ENCODE measurements at places on chromosomes 5 and 9.

GRCh38 chr5:107607196-107607595, 63.5 kb downstream of the EFNA5 start:
- DNase-seq: no peak

DNA sequence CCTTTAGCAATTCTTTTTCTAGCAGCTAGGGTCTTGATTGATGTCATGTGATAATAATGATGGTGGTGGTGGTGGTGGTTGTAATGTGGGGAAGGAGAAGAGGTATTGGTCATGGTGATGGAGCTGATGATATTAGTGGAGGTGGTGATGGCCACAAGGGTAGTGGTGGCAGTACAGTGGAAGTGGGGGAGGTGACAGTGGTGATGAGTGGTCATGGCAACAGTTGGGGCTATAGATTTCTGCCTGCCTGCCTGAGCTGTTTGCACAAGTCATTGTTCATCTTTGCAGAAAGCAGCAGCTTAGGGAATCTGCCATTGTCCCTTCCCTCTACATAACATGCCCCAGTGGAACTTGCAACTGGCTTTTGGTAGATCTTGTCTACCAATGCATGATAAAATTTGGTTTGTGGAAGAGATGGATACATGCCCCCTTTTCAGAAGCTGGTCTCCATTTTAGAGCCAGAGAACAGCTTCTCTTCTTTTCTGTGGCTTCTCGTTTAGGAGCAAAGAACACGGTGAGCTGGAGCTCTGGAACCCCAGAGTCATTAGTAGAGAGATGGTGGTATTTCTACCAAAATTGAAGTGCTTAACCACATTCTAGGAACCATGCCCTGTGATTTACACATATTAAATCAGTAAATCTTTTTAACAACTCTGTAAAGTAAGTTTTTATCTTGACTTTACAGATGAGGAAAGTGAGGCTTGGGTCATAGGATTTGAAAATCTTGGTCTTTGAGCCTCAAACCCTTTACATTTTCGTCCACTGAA, 100.3 kb downstream of the AOPEP start:
- DNase-seq: no peak

DNA sequence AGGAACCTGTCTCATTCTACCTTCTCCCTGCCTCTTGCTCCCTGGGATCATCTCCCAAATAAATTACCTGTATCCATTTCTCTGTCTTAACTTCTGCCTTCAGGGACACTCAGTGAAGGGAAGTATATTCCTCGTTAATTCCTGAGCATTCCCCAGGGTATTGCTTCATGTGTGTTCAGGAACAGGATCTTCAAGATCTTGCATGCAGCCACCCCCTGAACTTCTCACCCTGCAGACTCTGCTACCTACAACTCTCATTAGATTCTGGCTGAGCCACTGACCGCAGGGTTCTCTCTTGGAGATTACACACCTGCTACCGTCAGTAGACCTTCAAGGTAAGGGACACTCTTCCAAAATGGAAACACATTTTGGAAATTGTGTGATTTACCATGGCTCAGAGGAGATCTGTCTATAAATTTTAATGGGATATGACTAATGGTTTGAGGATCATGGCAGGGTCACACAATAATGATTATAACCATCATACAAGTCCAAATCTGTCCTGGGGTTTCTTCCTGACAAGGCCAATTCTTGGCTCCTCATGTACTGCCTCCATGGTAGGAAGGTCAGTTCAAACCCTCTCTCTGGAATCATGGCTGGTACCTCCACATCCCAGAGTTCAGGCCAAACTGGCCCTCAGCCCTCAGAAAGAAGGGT, 38.9 kb upstream of the UGCG start:
- DNase-seq: no peak

DNA sequence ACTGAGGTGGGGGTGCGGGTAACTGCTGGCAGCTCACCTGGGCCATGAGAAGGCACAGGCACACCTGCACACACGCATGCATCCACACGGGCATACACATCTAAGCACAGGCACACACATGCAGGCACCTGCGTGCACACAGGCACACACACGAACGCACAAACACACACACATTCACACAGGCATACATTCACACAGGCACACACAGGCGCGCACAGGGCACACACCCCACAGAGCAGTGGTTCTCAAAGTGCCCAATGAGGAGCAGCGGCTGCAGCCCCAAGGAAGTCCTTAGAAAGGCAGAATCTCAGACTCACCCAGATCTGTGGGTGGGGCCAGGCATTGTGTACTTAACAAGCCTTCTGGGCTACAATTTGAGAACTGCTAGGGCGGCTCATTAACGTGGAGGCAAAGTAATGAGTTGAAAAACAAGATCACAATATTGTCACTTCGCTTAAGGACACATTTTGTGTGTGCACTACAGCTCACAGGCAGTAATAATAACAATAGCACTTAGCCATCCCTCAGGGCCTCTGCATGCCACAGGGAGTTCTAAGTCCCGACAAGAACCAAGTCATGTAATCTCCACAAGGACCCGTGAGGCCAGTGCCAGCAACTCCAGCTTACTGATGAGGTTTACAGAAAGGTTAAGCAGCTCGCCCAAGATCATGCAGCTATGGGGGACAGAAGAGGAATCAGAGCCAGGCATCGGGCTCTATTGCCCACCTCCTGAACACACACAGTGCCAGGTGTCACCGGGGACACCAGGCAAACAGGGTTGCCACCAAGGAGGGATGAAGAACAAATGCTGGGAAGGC, 91.6 kb downstream of the ROR2 start:
- no peak for DNase-seq

All from forelimb muscle (tissue), 1 donor.